Left kidney (tissue), 8 donors: ENCODE measurements at places on chromosomes 3 and 15. TPM values are rescaled to one million over a fixed set of nuclear protein-coding genes. Genes with fewer than 3 reads are reported as not detected.

The RARB gene
- polyA plus RNA-seq = 50.7 TPM

The MME gene
- polyA plus RNA-seq = 467 TPM

The ATP11B gene
- 60.1 TPM for polyA plus RNA-seq

The SPTSSB gene
- polyA plus RNA-seq = 4.7 TPM

The DUOXA2 gene
- polyA plus RNA-seq = not detected

The GOLGA6L4 gene
- polyA plus RNA-seq = 30.5 TPM

The GATM gene
- 242 TPM for polyA plus RNA-seq

The C3orf22 gene
- 0.10 TPM for polyA plus RNA-seq

DNA sequence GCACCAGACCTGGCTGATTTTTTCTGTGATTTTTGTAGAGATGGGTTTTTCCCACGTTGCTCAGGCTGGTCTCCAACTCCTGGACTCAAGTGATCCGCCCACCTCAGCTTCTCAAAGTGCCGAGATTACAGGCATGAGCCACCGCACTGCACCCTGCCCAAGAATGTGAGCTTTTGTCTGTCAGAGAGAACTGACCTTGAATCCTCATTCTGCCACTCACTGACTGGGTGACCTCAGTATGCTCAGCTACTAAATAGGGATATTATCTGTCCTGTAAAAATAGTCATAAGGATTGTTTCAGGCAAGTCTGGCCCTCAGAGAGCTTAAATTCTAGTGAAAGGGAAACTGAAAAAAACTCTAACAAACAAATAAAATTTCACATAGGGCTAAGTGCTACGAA, 2.1 kb upstream of the RFT1 start:
- no peak for DNase-seq

DNA sequence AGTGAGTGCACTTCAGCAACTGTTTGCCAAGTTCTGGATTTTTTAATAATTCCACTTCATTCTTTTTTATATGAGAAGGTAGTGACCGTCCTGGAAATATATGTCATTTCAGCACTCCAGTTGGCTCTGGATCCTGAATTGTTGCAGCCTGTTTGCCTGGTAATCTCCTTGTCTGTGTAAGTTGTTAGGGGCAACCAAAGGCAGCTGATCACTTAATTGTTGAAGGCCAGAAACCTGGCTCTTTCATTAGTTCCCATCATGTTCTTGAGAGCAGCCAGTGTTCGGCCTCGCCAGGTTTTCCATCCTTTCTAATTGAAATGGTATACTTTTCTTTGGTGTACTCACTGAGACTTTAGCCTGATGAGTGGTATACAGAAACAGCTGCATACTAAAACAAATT, 168.6 kb downstream of the SOX2 start:
- DNase-seq = no peak

GRCh38 chr3:180320631-180321030, 281.3 kb upstream of the TTC14 start:
- DNase-seq = no peak

- DNase-seq = no peak
Measured at GRCh38 chr3:56980798-56981390, 79.6 kb upstream of the SPATA12 start.

GRCh38 chr15:84604826-84605553, 4.2 kb downstream of the ZSCAN2 start:
- DNase-seq = no peak

DNA sequence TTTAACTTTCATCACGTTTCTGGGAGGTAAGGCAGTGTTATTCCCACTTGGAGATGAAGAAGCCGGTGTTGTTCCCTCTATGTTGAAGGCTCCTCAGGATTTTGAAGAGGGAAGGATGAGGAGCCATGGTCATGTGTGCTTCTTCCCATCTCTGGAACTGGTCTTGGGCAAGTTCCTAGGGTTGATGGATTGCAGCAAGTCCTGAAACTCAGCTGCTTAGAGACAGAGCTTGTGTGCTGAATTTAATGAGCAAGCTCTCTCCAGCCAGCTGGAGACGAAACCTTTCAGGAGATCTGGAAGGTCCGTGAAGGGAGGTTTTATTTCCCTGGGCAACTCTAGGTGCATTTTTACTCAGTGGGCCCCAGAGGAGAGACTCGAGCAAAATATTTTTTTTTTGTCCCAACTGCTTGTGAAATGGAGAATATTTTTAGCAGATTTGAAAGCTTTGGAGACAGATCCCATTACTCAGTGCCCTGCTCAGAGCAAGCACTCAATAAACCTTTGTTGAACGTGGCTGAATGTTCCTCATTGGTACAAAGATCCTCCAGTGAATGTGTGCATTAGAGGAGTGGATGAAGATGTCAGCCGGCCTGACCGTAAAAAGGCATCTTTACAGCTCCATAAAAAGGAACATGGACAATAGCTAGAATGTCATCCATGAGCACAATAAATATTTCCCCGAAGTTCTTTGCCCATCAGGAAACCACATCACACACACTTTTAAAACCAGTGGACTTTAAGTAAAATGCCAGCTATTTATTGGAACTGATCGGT, 55.6 kb upstream of the RGMA start:
- DNase-seq = no peak

- DNase-seq = no peak
Measured at GRCh38 chr15:89841306-89841705, 26.7 kb upstream of the ANPEP start.

- no peak for DNase-seq
Measured at GRCh38 chr3:143585720-143586456, 262.4 kb downstream of the SLC9A9 start.

GRCh38 chr3:180433152-180433551, 168.8 kb upstream of the TTC14 start:
- no peak for DNase-seq

DNA sequence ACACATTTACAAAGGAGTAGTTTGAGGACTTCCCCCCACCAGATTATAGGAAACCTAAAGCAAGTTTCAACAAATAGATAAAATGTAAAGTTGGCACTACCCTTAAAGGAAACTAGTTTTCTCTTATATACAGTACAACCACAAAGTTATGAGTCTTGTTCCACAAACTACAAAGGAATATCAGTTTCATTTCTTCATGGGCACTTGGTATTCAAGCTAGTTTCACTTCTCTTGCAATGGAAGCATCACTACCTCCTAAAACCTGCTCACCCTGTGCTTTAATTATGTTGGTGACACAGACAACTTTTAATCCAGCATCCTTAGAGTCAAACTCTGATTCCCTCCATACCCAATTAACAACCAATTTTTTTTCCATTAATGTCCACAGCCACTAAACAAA, 707.0 kb downstream of the ROBO2 start:
- no peak for DNase-seq

- no peak for DNase-seq
Measured at GRCh38 chr3:172167892-172168648, 128.7 kb downstream of the FNDC3B start.

DNA sequence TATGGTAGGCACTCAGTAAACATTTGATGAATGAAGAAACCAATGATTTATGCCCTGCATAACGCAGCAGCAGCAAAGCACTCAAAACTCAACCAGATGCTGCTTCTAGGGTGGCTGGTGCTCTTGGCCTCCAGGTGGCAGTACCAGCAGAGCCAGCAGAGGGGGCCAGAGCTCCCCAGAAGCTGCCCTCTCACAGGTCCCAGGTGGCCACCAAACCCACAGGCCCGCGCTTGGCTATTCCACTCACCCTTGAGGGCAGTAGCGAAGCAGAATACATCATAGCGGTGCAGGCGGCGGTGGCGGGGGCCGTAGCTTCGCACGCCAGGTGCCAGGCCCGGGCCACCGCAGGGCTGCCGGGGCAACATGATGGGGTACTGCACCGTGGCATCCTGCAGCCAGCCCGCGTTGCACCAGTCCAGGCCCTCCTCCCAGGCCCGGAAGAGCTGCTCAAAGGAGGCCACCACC, 16.6 kb downstream of the HAPLN3 start:
- DNase-seq = no peak

GRCh38 chr3:60703956-60704736, 547.1 kb downstream of the FHIT start:
- no peak for DNase-seq

DNA sequence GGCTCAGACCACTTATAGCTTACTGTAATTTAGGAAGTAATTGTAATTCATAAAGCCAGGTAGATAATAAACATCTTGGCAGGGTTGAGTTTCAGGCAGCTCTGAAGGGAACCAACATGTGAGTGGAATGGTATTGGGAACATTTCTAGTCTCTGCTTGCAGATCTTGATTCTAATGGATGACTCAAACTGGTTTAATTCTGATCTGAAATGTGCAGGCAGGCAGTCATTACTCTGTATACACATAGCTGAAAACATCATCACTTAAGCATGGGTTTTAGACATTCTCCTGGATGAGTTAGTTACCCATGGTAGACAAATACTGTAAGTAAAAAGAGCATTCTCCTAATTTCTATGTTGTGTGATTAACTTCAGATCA, 317.0 kb upstream of the TPRG1 start:
- no peak for DNase-seq

DNA sequence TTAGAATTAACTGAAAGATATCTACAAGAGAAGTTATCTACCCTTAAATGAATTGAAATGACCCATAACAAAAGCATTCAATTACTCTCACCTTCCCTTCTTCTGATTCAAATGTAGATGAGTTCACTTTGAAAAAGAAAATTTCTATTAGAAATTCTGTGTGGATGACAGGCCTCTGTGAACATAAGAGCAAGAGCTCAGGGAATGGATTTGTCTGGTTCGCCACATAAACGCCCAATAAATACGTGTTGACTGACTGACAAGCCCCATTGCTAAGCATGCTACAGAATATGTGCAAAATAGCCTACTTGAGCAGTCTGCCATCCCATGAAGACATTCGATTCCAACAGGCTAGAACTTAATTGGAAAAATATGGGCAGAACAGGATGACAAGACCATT, 315.9 kb downstream of the MECOM start:
- no peak for DNase-seq

DNA sequence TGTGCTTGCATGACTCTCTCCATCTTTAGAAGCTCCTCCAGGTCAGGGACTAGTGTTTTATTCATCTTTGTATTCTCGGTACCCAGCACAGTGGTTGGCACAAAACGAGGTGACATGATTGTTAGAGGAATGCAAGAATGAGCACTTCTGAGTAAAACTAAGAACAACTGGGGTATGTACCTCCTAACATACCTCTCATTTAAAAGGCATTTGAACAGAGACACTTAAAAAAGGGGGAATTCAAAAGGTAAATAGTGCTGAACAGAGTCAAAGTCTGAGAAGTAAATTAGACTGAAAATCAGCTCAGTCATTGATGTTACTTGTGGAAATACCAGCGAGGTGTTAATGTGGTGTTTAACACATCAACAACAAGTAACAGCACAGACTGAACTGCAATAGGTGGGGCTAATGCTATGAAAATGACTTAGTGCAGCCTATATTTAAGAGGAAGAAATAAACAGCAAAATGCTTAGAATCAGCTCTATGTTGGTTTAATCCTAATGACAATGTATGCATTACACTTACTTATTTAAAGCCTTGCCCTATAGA, 102.4 kb downstream of the TMCO5A start:
- DNase-seq = no peak

DNA sequence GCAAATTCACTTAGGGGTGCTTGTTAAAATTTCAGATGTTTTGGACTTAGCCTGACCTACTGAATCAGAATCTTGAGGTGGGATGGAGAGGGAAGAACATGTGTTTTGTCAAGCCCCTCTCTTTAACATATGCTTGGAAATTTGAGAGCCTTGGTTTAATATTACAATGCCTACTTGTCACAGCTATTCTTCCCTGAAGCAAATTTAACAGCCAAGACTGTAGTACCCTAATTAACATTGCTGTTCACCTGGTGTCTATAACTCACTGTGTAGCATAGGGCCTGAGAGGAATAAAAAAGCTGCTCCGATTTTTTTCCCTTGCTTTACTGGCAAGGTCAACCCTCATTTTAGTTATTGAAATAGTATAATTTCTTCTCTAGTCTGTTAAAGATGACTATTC, 880.1 kb downstream of the CADM2 start:
- peak; percentile 25 for DNase-seq

DNA sequence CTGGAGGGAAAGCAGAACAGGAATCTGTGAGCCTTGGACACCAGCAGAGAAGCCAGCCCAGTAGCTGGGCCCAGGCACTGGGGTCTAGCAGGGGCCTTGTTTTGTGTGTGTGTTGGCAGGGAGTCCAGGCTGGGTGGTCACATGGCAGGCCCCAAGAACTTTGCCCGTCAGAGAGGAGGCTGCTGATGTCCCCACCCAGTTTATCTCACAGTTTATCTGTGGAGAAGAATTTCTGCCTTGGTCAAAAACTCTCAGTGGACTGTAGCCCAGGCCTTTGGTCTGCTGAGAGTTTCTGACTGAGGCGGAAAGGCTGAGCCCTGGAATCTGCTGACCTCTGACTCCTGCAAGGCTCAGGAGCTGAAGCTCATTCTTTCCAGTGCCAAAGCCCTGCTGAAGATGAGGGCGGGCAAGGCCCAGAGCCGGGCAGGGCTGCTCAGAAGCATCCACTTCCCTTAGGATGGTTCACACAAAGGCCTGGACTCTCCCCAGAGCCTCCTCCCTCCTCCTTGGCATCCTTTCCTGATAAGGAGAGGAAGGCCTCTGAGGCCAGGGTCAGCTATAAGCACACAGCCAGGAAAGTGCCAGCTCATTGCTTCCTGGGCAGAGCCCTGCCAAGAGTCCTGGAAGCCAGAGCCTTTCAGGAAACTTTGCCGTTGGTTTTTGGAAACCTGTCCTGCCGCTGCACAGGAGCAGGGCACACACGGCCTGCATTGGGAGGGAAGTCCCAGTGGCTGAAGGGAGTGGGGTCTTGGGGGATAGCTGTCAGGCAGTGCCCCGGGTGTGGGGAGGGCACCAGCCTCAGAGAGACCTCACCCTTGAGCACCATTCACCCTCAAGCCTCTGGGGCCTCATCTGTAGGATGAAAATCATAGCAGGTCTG, 37.2 kb upstream of the SLCO2A1 start:
- DNase-seq = no peak

DNA sequence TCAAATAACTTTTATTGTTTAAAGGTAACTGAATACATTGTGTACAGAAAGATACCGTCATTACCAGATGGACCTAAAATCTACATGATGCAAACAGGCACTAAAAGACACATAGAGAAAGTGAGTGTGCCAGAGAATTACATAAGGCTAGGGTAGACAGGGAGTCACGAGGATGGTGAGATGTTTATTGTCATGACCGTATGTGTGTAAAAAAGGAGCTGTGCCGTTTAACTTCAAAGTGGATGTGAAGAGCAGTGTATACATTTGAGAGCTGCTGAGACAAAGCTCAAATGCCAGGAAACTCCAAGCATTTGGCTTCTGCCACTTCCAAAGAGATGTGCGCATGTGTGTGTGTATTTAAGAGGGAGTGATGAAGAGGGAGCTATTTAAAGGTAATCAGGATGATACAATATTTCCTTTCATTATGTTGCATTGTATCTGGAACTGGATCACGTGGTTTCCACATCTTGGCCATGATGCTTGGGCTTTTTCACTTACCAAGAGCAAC, 51.4 kb upstream of the IGF1R start:
- no peak for DNase-seq
